ENCODE measurements at places on chromosomes 7 and 10.

DNA sequence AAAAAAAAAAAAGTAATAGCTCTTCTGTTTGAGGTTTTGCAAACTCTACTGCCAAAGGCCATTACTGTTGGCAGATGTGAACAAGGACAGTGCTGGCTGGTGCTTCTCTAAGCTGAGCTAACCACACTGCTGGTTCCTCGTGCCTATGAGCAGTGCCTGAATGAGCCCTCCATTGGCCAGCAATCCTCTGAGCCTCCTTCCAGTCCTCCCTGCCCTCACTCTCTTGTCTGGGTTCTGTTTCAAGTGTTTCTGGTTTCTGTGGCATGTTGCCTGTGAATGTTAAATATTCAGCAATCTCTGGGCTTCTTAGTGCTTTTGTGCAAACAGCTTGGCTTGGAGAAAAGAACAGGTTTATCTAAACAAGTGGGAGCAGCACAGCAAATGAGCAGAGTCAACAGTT, 161.3 kb upstream of the AUTS2 start:
- no peak for DNase-seq

GRCh38 chr10:123637326-123637880, 28.8 kb upstream of the GPR26 start:
- DNase-seq, result no peak

DNA sequence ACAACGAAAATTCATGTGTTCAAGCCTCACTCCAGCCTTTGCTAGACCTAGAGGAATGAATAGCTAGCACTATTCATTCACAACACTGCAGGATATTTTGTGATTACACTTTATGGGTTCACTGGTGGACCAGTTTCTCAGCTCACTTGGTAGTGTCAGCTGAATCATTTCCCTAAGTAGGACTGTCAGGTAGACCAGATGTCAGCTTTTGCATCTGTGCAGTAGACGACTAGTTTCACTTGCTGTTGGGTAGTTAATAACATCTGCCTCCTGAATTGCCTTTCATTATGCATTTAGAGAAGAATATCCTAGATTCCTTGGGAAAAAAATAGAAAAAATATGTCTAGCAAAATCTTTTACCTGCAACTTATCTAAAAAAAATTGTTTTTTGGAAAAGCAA, 296.4 kb downstream of the ADARB2 start:
- DNase-seq, result no peak

DNA sequence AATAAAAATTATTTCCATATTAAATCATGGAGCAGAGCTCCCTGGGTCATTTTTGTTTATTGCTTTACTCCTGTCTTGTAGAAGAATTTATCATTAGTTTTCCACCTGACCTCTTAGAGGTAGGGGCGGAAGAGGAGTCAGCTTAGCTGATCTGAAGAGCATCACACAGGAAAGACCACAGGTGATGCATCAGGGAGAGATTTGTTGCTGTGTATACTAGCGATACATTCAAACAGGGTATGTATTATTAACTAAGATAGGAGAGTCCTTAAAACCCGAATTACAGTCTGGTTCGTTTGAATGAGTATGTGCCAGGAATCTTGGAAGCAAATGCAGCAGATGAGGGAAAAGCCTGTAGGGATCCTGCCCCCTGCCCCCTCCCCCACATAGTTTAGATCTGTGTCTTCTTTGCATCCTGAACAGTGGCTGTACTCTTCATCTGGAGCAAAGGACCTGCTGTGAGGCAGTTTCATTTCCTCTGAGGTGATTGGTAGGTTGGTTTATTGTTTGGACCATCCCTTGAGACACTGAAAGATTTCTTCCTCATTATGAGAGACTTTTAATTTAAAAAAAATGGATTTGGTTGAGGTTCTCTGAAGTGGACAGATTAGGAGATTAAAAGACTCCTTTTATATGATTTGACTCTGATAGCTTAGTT, 177.0 kb downstream of the SND1 start:
- no peak for DNase-seq

DNA sequence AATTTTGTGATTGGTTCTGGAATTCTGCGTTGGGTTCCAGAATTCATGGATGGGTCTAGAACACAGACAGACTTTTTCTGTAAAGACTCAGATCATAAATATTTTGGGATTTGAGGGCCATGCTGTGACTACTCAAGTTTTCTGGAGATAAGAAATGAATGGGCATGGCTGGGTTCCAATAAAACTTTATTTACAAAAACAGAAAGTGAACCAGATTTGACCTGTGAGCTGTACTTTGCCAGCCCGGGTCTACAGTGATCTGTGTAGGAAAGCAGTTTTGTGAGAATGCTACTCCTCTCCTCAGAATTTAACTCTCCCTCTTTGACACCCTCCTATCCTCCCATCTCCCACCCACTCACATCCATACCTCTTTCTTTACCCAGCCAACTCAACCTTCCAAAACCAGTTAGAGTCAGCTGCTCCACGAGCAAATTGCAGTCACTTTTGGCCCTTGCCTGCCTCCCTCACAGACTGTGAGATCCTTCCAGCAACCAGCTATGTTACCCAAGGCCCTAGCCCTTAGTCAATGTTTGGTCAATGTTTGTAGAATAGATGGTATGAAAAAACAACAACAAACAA, 312.8 kb upstream of the ZMIZ1 start:
- no peak for DNase-seq

GRCh38 chr10:29920408-29921070, 138.8 kb downstream of the JCAD start:
- no peak for DNase-seq

DNA sequence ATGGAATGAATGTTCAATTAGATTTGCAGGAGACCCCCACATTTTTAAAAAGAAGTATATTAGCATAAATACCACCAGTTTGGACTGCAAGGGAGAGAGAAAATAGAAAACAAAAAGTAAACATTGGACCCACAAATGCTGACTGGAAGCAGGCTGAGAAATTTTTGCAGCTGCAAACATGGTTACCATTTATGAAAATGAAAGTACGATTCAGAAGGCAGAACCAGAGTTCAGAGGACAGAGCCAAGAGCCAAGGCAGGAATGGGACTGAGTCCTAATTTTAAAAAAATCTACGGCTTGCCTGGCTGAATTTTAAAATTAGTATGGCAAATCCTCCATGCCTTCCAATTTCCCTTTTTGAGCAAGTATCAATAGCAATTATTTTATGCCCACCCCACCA, 74.6 kb upstream of the NPS start:
- DNase-seq, result no peak
